ENCODE measurements at places on chromosomes 16 and 17.

DNA sequence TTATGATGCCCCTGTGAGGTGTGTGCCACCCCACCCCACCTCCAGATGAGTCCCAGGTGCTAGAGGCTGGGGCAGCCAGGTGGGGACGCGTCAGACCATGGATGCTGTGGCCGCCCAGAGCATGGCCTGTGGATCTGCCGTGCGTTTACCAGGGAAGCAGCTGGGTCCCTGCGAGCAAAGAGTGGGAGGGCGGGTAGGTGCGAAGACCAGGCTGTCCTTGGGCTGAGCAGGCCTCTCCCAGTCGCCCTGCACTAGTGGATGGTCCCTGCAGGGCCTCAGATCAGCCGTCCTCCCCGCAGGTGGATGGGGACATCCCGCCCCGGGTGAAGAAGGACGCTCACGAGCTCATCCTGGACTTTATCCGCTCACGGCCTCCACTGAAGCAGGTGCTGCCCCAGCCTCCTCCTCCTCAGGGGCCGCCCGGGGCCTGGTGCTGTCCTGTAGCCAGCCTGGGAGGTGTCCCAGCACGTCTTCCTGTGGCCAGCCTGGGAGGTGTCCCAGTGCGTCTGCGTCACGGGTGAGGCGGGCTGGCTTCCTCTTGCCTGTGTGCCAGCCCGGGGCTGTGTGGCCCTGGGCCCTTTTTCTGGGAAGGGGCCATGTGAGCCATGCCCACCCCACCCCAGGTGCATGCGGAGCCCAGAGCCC, 18.0 kb upstream of the TCF25 start:
- DNase-seq, result no peak

DNA sequence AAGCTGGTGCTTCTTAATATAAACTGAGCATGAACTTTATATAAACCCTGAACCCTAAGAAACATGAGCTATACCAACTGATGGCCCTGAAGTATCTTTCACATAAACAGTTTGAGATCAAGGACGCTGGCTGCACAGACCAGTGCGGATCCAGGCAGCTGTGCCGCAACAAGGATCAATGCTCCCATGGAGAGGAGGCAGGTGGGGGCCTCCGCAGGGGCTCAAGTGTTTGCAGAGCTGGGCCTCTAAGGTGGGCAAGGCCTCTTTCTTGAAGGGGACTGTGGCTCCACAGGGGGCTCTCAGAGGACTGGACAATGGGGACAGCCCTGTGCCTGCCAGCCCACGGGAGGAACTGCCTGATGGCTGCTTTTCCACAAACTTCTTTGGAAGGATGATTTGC, 46.0 kb downstream of the NDEL1 start:
- DNase-seq, result no peak

DNA sequence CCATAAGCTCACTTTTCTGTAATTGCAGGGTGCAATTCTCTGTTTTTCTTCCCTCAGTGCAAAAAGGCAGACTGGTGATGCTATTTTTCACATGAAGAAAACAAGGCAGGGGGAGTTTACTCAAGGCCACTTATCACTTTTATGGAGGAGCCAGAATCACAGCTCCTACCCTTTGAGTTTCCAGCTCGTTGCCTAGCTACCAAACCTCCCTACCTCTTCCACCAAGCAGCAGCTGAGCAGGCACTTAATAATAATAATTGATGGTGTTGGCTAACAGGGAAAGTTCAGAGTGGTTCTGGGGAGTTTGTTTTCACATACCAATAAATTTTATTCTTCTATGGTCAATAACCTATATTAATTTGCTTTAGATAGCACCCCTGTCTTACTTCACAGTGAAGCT, 31.9 kb upstream of the MPHOSPH6 start:
- DNase-seq, result no peak

- DNase-seq, result no peak
Measured at GRCh38 chr16:68037841-68038597, 14.9 kb downstream of the DUS2 start.

DNA sequence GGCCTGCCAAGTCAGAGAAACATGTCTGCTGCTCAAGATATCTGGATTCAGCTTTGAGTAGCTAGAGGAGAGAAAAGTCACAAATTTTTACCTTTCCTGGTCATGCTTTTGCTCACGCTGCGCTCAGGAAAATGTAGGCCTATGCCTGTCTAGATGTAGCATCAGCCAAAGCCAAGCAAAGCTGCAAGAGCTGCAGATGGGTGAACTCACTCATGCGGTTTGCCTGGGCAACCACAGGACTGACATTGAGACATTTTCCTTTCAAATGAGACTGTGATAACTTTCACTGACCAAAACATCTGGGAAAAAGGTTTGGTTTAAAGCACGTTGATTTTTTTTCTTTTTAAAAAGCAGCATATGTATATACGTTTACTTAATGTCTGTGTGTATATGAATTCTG, 34.0 kb upstream of the NAGLU start:
- no peak for DNase-seq

DNA sequence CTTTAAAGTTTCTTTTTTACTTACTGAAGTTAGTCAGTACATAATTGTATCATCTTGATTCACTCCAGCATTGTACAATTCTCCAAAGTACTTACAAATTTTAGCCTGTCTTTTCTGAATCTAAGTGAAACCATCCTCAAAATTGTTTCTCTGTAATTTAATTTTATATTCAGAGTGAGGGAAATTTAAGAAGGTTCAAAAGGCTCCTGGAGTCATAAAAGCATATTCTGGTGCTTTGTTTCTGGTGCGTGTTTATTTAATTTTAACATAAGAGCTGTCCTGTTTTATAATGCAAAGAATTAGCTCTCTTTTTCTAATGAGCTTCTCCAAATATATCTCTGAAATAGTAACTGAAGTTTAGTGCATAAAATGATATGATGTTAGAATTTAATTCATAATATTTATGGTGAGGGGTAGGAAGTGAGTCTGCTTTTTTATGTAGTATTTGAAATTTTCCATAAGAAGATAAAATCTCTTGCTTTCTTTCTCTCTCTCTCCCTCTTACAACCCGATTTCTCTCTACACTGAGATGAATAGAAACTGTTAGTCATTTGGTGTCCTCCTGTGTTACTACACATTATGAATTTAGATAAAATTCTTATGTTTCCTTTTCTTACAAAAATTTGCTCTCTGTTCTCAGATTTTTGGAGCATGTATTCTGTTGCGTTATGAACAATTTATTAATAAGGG, 339.8 kb downstream of the BCAS3 start:
- DNase-seq, result no peak

DNA sequence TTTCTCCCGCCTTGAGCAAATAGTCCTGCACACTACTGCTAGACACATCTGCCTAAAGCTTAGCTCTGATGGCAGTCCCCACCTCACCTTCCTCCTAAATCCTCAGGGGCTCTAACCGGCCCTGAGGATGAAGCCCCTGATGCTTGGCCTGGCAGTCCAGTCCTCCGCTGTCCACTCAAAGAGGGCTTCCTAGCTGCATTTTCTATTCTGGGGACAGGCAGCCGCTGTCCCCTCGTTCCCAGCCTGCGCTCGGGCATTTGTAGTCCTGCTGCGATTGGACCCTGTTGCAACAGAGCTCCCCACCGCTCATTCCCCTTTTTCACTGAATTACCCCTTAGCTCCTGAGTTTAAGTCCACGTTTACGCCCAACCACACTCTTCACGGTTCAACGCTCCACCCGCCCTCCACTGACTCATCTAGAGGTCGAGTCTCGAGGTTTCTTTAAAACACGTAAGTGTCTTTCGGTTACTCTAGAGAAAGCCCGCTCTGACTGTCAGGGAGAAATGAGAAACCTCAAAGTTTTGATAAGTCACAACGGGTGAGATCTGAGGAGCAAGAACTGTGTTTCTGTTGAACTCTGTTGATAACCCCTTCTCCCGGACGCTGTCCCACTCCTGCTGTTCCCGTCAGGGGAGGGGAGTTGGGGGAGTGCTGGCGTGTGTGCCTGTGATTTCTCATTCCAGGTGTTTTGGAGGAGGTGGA, 4.5 kb downstream of the CCR7 start:
- DNase-seq, result no peak
